ENCODE measurements at places on chromosomes 3 and 15. TPM values are rescaled to one million over a fixed set of nuclear protein-coding genes. Genes with fewer than 3 reads are reported as not detected.

ZNF80 gene
- total RNA-seq: not detected

KNL1 gene
- total RNA-seq: 1.2 TPM

SCAANT1 gene
- not detected for total RNA-seq

GRCh38 chr3:11820531-11821041 lies 26.1 kb downstream of the TAMM41 start:
- no peak for DNase-seq

DNA sequence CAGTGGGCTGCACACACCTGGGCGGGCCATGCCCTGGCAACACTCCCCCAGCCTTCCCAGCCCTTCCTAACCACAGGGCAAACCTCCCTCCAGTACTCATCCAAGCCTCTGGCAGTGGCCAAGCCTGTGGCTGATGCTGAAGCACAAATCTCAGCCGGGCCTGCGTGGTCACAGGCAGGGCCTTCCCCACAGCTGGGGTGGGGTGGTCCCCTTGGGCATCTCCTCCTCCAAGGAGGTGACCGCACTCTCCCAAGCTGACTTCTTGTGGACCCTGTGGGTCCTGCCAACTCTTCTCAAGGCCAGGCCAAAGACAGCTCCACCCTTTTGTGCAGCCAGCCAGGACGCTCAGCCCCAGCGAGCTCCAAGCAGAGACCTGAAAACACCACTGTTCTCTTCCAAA lies 21.4 kb downstream of the GRAMD2A start:
- no peak for DNase-seq

DNA sequence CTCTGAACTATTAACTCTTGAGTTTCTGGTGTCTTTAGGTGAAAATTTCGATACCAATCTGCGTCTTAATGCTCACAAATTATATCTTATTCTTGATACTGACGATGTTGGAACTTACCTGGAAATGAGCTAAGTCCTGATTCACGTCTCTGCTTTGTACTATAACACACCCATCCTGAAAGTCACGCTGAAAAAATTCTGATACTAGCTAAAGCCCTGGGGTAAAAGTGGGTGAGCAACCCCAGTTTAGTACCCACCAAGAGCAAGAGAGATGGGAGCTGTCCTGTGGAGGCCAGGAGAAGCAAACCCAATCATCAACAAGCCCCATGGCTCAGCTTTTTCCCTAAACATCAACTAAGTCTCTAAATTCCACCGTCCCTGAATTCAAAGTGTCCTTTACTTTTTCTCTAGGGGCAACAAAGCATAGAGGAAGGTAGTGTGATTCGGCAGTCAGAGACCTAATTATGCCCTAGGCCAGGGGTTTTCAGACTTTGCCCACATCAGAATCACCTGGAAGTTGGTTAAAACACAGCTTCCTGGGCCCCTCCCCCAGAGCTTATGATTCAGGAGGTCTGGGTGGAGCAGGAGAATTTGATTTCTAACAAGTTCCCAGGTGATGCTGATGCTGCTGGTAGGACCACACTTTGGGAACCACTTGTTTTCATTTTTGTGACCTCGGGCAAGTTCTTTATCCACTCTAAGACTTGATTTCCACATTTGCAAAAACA lies 90.2 kb downstream of the OSBPL10 start:
- no peak for DNase-seq

HSPBAP1 gene
- 16.2 TPM for total RNA-seq

DNA sequence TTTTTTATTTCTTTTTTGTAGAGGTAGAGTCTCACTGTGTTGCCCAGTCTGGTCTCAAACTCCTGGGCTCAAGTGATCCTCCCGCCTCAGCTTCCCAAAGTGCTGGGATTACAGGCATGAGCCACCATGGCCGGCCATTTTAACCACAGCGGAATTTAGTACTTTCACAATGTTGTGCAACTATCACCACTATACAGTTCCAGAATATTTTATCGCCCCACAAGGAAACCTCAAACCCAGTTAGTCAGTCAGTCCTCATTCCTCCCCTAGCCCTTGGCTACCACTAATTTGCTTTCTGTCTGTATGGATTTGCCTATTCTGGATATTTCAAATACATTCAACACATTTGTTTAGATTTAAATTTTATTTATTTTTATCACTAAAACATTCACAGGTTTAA lies 15.5 kb upstream of the HOMER2 start:
- no peak for DNase-seq

GABPB1 gene
- total RNA-seq: 21.3 TPM

DNA sequence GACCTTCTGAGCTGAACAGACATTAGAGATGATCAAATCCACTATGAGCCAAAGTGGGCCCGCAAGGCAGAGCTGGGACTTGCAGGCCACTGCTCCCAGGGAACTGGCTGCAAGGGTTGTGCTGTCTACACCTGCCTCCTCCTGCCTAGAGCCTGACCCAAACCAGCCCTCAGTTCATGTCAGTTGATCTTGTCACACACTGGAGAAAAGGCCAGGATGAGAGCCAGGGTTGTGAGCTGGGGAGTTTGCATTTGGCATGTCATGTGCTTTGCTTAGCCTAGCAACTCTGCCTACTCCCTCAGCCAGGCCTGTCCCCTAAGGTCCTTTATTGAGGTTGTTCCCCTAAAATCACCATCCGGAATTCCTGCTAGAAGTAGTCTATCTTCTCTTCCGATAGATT lies 67.8 kb downstream of the RAB11A start:
- DNase-seq: no peak

VEPH1 gene
- total RNA-seq: 10.8 TPM

DNA sequence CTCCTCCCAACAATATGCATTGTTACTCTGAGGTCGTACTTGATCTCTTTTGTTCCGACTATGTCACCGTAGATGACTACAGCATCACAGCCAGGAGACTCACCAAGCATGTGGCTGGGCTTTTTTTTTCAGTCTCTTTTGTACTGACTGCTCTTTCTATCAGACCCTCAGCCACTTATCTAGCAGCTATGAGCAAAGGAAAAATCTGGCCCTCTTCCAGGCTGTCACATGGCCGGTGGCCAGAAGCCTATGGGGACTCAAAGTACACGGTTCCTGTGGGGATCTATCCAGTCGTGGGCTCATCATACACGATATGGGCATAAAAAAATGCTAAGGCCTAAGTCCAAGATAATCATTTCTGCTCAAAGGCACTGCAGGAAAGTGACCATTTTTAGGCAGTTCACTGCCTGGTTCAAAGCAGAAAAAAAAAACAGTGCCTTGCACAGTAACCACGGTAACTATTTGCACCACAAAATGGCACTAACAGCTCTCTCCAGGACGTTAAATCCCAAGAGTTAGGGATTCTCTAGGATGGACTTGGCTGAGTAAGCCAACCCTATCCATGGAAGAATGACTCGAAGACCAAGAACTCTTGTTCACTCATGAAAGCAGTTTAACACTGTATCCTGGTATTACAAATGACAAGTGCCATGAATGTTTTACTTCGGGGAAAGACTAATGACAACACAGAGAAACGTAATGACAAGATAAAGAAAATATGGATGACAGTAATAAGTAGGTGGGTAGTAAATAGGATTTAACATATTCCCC lies 50.3 kb downstream of the SHQ1 start:
- no peak for DNase-seq

TRAT1 gene
- total RNA-seq: 0.96 TPM

CHDH gene
- total RNA-seq: 0.60 TPM

CCR9 gene
- total RNA-seq: not detected

STX19 gene
- not detected for total RNA-seq

DNA sequence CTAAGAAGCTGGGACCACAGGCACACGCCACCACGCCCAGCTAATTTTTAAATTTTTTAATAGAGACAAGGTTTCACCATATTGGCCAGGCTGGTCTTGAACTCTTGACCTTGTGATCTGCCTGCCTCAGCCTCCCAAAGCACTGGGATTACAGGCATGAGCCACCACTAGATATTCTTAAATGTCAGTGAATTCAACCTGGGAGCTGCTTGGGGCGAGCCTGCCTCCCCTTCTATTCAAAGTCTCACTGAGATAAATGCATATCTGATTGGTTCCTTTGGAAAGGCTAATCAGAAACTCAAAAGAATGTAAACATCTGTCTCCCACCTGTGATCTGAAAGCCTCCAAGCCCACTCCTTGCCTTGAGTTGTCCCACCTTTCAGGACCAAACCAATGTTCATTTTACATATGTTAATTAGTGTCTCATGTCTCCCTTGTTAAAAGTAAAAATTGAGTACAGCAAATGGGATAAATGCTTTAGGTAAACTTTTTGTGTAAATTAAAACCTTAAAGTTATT lies 15.0 kb downstream of the CYP11A1 start:
- no peak for DNase-seq
